Epithelial cell of prostate (primary cell): ENCODE measurements at places on chromosomes 2 and 18.

DNA sequence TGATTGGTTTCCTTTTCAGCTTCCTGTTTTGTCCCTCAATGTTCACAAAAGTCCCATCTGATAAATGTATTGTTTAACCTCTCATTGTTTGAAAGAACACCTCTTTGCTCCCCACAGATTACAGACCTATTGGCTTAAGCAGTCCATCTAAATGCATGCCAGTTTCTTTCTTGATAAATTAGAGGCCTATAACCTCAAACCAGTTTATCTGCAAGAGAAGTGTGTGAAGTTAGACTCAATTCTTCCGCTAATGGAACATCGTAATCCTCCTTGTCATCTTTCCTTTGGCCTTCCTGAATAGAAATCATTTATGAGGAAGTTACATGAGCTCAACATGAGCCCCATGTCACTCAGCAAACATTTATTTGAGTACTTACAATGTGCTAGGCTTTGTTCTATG, 74.0 kb downstream of the FRZB start:
- no peak for DNase-seq

DNA sequence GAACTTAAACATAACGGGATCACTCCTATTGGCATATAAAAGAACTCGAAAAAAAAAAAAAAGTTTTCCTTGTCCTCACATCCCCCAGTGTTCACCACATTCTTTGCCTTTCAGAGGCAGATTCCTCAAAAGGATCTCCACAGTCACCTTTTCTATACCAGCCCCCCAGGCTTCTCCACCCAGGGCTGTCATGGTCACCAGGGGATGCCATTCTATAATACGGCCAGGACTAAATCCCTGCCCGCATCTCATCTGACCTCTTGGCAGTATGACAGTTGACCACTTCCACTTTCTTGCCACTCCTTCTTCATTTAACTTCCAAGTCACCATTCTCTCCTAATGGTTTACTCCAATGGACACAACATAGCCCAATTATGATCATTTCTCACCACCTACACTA, 29.3 kb downstream of the SOS1 start:
- no peak for DNase-seq

GRCh38 chr2:861655-862354, 88.8 kb upstream of the SNTG2 start:
- DNase-seq: no peak

DNA sequence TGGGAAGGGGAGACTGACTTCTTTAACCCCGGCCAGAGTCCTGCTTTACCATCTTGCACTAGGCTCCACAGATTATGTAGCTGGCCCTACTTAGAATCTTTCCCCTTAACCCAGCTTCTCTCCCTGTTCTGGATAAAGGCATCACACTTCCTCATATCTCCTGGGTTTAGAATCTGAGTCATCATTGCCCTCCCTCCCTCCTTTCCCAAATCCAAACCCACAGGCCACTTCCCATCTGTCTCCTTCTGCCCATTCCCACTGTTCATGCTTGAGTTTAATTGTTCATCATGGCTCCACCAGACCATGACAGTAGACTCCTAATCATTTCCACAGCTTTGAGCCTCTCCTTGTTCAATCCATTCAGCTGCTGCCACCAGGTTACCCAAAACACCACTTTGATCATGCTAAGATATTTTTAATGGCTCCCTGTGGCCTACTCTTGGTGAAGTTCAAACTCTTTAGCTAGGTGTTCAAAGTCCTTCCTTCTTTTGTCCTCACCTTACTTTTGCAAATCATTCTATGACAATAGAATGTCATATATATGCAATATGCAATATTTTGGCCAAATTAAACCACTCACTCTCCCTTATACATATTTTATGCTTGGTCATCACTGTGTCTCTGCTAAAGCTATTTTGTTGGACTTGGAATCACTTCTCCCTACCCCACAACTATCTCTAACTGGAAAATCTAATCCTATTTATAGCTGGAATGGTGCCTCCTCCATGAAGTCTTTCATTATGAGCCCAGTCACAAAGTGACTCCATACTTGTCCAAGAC, 5.5 kb downstream of the PDE11A start:
- no peak for DNase-seq

- DNase-seq: no peak
These were observed 78.2 kb downstream of the UBE2E3 start for GRCh38 chr2:181058378-181059269.

- no peak for DNase-seq
These were observed 34.1 kb downstream of the ODC1 start for GRCh38 chr2:10413991-10414451.

DNA sequence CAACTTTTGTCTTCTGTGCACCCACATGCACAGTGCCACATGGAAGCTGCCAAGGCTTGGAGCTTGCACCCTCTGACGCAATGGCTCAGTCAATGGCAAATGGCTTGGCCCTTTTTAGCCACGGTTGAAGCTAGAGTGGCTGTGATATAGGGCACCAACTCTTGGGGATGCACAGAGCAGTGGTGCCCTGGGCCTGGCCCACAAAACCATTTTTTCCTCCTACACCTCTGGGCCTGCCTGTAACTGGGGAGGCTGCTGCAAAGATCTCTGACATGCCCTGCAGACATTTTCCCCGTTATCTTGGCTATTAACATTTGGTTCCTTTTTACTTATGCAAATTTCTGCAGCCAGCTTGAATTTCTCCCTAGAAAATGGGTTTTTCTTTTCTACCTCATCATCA, 74.9 kb downstream of the ZDBF2 start:
- no peak for DNase-seq

DNA sequence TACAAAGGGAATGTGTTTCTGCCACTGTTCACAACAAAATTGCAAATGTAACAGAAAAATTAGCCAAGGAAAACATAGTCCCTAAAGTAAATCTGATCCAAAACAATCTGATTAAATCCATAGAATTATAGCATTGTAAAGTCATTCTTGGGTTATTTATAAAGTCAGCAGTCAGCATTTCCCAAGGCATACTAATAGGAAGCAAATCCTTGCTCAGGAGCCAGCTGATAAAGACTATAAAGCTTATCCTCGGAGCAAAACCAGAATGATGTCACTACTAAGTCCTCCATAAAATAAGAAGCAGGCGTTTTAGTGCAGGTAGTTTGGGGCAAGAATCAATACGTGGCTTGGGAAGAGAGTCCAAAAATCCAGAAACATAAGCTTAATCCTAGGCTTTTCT, 67.3 kb upstream of the CSRNP3 start:
- DNase-seq: no peak

GRCh38 chr18:23825978-23826405, 136.7 kb downstream of the LAMA3 start:
- peak; percentile 68 for DNase-seq

- DNase-seq: no peak
These were observed 168.5 kb upstream of the CXCR4 start for GRCh38 chr2:136286423-136286822.

DNA sequence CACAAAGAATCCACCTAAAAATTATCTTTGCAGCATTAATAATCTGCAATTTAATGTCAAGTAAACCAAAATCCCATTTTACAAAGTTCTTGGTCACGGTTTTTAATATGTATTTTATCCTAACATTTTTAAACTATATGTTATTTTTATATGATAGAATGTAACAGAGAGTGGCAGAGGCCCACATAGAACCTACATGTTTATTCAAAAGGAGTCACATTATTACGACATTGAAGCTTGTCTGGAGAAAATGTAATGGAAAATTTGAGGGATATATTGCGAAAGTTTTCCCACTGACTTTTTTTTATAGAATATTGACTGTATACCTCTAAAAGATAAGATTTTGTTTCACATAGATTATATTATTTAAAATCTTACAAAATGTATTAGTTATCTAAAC, 89.7 kb upstream of the COL3A1 start:
- no peak for DNase-seq

- no peak for DNase-seq
These were observed 129.4 kb downstream of the LYPD6B start for GRCh38 chr2:149167941-149168340.

DNA sequence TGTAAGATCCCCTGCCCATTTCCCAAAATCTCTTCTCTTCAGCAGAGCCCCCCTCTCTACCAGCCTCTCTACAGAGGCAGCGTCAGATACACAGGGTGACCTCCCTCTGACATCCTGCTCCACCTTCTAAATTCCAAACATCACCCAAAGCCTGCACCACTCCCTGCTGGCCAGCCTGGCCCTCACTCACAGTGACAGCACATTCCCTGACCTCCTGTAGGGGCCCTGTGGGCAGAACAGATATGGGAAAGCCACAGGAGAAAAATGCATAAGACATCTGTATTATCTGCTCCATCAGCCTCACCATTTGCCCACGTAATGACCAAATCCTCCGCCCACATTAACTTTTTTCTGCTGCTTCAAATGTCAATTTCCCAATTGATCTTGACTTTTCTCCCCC, 40.6 kb downstream of the TRABD2A start:
- DNase-seq: no peak

GRCh38 chr2:151899156-151899555, 70.9 kb upstream of the ARL5A start:
- DNase-seq: no peak

GRCh38 chr18:62522504-62523254, at the start of gene ZCCHC2:
Gene ZCCHC2 (plus strand): TSS chr18:62523025. CDS start chr18:62523425, 400 bp downstream.
- DNase-seq: peak; percentile 92

DNA sequence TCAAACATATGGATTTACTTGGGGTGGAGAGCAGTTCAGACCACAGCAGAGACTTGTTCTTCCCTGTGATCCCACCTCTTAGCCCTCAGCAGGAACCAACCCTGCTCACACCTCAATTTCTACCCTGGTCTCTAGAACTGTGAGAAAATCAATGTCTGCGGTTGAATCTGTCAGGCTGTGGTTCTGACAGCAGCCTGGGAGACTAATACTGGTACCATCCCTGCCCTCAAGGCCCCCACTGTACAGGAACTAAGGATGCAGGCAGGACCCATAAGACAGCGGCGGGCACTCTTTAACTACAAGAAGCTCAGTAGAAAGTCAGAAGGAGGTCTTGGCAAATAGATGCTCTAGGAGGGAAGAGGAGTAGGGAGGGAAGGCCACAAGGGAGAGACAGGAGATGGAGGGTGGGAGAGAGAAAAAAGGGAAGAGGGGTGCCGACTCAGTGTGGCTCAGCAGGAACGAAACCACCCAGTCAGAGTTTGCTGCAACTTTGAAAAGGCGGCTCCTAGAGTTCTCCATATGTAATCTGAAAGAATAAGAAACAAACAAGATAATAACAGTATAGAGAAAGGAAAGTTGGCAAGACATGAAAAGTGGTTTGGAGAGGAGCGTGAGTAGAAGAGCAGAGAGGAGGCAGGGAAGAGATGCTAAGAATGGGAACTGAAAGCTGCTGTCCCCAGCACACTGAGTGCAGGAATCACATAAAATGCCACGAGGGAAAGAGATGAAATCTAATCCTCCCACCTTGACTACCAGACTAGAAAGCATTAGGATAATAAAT, 323.9 kb upstream of the ID2 start:
- no peak for DNase-seq

GRCh38 chr2:188902901-188903491, 71.2 kb upstream of the COL3A1 start:
- peak; percentile 44 for DNase-seq

- DNase-seq: no peak
These were observed 487.6 kb downstream of the PIK3C3 start for GRCh38 chr18:42442656-42443055.

- DNase-seq: no peak
These were observed 86.6 kb downstream of the MARCHF4 start for GRCh38 chr2:216285701-216286100.

GRCh38 chr2:31081492-31081891, 56.7 kb downstream of the GALNT14 start:
- DNase-seq: no peak

DNA sequence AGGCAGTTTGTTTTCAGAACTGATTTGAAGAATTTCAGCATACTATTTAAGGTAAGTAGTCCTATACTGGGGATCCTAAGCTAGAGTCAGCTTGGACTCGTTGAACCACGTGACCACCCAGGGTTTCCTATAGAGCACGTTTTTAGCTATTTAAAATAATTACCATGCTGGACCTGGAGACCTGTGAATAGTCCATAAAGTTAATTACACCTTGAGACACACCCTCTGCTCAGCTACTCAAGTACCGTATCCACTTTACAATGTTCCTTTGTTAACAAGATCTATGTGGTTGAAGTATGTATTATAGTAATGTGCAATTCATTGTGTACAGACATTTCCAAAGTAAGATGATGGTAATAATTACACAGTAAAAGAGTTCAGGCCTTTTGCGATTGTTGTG, 67.6 kb downstream of the CRIM1 start:
- no peak for DNase-seq

GRCh38 chr2:218472988-218473387, 54.1 kb downstream of the VIL1 start:
- DNase-seq: no peak

GRCh38 chr2:85531589-85531988, 7.4 kb upstream of the MAT2A start:
- DNase-seq: no peak

- no peak for DNase-seq
These were observed 8.3 kb downstream of the EVX2 start for GRCh38 chr2:176075481-176075880.

GRCh38 chr2:238863231-238863630, 15.3 kb downstream of the TWIST2 start:
- DNase-seq: no peak

DNA sequence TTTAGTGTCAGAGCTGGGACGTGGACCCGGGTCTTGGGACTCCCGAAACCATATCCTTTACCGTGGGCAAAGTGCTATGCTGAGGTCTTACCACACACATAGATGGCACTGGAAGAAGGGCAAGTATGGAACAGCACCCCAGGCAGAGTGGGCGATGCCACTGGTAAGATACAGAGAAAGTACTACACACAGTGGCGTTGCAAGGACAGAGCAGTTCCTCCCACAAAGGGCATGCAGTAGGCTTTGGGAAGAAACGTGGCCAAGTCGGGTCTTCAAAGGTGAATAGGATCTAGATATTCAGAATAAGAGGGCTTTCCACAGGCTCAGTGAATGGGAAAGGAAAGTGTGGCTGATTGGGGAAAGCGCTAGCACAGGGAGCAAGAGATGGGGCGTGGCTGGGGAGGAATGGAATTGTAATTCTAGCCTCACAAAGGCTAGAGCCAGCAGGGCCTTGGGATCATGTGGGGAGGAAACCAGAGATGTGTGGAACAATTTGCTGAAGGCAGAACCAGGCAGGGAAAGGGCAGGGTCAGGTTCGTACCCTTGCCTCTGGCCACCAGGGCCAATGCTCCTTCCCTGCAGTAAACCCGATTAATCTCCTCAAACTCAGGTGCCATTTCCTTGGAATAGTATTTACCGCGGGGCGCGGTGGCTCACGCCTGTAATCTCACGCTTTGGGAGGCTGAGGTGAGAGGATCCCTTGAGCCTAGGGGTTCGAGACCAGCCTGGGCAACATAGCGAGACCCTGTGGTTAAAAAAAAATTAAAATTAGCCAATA, 36.0 kb downstream of the PCBP1 start:
- no peak for DNase-seq
